ENCODE measurements at places on chromosomes 13 and 19. TPM values are rescaled to one million over a fixed set of nuclear protein-coding genes. Genes with fewer than 3 reads are reported as not detected.

DNA sequence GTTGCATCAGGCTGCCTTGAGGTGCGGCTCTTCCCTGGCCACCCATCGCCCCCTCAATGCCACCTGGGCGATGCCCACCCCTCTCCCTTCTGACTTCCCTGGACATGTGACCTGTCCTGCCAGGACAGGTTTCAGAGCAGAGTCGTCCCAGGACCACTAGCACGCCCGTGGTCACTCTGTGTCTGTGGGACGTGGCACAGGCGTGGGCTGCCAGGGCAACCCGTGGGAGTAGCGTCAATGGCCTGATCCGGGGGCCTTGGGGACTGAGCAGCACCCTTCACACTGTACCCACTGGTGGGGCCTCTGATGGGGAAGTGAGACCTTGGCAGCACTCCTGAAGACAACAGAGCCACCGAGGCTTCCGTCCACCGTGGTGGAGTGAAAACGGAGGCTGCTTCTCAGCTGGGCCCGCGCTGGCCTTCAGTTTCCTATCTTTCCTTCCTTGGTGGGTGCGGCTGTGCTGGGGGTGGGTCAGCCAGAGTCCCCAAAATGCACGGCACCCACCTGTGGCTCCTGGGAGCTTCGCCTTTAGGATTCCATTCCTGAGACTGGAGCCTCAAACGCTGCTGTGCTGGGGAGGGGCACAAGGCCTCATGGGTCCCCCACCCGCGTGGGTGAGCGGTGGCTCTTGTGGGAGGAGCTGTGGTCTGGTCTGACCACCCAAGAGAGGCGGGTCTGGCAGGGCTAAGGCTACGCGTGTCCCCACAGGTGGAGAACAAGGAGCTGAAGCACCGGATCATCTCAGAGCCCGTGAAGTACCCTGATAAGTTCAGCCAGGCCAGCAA is 26.7 kb upstream of the TMEM255B start:
- no peak for DNase-seq

GRCh38 chr19:54380897-54381296 is 16.2 kb upstream of the LAIR1 start:
- DNase-seq = no peak

DNA sequence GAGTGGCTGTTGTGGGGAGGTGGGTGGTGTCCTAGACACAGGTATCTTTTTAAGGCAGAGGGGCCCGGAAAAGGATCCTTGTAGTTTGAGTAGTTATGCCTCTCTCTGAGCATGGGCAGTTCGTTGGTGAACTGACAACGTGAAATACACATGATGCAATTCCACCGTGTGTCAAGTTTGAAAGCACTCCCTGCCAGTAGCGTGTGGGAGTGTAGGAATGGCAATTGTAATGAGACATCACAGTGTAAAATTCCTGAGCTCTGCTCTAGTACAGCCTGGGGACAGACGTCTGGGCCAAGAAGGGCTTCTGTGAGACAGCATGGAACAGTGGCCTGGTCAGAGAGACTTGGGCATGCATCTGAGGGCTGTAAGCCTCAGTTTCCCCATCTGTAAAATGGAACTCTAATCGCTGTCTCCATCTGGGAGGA is 10.4 kb upstream of the ASF1B start:
- no peak for DNase-seq

DNA sequence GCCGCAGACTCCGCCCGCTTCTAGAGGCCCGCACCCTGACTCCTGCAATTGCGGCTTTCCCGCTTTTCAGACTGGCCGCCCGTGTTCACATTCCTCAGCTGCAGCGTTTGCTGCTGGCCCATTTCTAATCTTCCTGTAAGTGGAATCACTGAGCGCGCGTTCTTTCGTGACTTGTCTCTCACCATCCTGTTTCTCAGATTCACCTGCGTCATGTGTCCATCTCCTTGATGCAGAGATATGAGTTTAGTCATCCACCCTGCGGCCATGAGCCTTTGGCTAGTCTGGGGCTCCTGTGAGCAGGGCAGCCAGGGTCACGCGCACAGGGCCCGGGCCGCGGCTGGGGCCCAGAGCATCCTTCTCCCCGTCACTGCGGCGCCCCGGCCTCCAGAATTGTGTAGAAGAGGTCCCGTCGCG is 110.0 kb downstream of the CRYL1 start:
- no peak for DNase-seq

Gene GZMM
- 52.7 TPM for total RNA-seq

Measured in activated CD8-positive, alpha-beta T cell treated with anti-CD3 and anti-CD28 coated beads for 36 hours (primary cell).